CD4-positive, alpha-beta T cell treated with Interleukin-6 at 100 ng/mL for 8 hours (primary cell): ENCODE measurements at places on chromosomes 5 and 9.
A peak's percentile ranks its signal among the peaks of the same experiment; 100 is the strongest.

- no peak for DNase-seq
These were observed 135.4 kb upstream of the SLC30A5 start for GRCh38 chr5:68958428-68958827.

DNA sequence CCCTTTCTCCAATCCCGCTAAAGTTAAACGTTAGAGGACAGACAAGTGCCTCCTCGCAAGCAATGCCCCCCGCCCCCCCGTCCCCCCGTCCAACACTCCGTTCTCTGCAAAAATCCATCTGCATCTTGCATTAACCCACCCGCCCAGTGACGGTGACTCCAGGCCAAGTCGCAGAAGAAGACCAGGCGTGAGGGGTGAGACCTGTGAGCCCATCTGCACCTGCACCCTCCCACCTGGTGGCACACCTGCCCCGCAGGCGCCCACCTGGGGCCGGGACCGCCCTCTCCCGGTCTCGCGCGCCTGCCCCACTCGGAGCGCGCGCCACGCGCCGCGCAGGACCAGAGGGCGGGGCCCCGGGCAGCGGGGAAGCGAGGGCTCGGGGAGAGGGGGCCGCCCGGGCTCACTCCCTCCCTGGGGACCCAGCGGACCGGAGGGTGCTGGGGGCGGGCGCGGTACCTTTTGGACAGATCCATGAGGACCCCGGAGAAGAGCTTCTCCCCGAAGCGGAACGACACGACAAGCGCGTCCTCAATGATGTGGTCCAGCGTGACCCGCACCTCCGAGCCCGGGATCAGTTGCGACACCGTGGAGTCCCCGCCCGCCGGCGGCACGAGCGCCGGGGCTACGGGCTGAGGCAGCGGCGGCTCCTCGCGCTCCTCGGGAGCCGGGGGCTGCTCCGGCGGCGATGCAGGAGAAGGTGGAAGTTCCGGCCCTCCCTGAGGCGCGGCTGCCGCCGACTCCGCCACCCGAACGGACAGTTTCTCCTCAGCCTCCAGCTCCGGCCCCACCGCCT is 705 bp downstream of the PWWP2A start:
- DNase-seq, result peak; percentile 40

GRCh38 chr5:128777052-128777451 is 188.2 kb upstream of the SLC27A6 start:
- DNase-seq, result no peak

DNA sequence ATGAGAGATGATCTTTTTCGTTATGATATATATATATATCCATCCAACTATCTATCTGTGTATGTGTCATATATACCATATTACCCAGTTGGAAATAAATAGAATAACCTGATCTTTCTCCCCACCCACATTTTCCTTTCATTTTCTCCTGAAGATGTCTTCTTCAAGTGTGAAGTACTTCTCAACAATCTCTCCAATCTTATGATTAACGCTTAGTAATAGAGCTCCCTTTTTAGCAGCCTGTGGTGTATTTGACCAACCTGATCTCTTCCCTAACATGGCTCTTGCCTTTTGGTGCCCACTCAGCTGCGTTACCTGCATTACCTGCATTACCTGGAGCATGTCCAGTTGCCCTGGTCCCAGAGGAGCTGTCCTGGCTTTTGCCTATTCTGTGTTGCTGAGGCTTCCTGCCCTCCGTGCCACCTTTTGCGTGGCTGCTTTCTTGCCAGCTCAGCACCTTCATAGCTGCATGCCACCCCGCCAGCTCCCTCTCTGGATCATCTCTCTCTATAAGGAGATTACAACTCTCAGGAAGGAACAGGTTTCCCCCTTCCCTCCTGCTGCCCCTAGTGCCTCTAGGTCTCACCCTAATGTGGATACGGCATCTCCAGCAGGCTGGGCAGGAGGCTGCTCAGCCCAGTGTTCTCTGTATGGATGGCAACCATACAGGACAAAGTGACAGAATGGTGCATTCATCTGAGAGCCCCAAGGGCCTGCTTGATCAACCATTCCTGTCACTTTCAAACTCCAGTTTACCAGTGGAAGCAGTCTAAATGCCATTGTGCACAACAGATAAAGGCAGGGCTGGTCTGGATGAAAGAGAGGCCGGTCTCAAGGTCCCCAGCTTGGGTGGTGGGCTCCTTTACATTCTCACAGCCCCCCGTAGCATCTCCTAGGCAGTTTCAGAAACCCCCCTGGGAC is 126.7 kb downstream of the GADD45G start:
- no peak for DNase-seq

GRCh38 chr5:62631909-62632580 is 53.4 kb downstream of the LRRC70 start:
- DNase-seq, result no peak

GRCh38 chr5:134592141-134592746 is 40.4 kb downstream of the SAR1B start:
- no peak for DNase-seq

DNA sequence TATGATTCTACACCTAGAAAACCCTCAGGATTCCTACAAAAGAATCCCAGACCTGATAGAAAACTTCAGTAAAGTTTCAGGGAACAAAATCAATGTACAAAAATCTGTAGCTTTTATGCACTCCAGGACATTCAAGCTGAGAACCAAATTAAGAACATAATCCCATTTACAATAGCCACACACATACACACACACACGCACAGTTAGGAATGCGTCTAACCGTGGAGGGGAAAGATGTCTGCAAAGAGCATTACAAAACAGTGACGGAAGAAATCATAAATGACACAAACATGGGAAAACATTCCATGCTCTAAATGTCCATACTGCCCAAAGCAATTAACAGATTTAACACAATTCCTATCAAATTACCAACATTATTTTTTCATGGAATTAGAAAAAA is 51.4 kb upstream of the CAST start:
- no peak for DNase-seq
